ENCODE measurements at places on chromosomes 5 and 9. TPM values are rescaled to one million over a fixed set of nuclear protein-coding genes. Genes with fewer than 3 reads are reported as not detected.

FOXD4L6 gene
- total RNA-seq, result 0.13 TPM

KIF24 gene
- total RNA-seq, result 3.7 TPM

GRCh38 chr5:150516011-150516410 is 8.1 kb downstream of the NDST1 start:
- no peaks in the 10 kb centered on the region for H3K27me3 ChIP-seq
- no peaks in the 10 kb centered on the region for H3K36me3 ChIP-seq
- H3K4me1 ChIP-seq, result peaks cover 5% of the 10 kb centered on the region
- no peak overlapping the region for H3K4me3 ChIP-seq
- H3K27ac ChIP-seq, result no peak overlapping the region

- H3K4me3 ChIP-seq, result peak within 1 kb of the TSS; percentile 82
- H3K27ac ChIP-seq, result no peak within 1 kb of the TSS
- no peaks in the 10 kb centered on the region for H3K36me3 ChIP-seq
- H3K4me1 ChIP-seq, result no peaks in the 10 kb centered on the region
- peak; percentile 82 for DNase-seq
- no peaks in the 10 kb centered on the region for H3K27me3 ChIP-seq
Measured at GRCh38 chr5:138138949-138139780, at the start of gene NME5. TSS of gene NME5 (minus strand) at chr5:138139428. CDS start at chr5:138138780, 648 bp downstream.

GRCh38 chr5:136212252-136212721 is 19.3 kb upstream of the SMIM32 start:
- H3K4me3 ChIP-seq, result no peak overlapping the region
- H3K4me1 ChIP-seq, result no peaks in the 10 kb centered on the region
- H3K27ac ChIP-seq, result no peak overlapping the region
- peak; percentile 67 for DNase-seq

- no peaks in the 10 kb centered on the region for H3K4me1 ChIP-seq
- peaks cover 16% of the 10 kb centered on the region for H3K27me3 ChIP-seq
- no peak for DNase-seq
Measured at GRCh38 chr9:116151966-116152381, 1.6 kb upstream of the PAPPA start.

DNA sequence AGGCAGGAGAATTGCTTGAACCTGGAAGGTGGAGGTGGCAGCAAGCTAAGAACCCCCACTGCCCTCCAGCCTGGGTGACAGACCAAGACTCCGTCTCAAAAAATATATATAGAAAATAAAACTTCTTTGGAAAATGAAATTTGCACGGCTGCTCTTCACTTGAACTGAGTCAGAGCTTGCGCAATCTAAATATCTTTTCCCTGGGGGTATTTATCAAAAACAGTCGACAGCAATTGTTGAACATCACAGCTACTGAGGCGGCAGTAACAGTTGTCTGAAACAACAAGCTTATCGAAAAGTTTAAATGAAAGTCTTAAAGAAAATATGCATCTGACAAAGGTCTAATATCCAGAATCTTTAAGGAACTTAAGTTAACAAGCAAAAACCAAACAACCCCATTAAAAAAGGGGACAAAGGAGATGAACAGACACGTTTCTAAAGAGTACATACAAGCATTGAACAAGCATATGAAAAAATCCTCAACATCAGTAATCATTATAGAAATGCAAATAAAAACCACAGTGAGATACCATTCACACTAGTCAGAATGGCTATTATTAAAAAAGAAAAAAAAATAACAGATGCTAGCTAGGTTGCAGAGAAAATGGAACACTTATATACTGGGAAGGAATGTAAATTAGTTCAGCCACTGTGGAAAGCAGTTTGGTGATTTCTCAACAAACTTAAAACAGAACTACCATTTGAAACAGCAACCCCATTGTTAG is 153.6 kb upstream of the CDH9 start:
- 0 out of 2 replicates have a peak, but pooled peaks cover 6% of the 10 kb centered on the region for H3K36me3 ChIP-seq
- H3K27ac ChIP-seq, result no peak overlapping the region
- no peaks in the 10 kb centered on the region for H3K27me3 ChIP-seq
- DNase-seq, result no peak
- H3K4me3 ChIP-seq, result no peak overlapping the region

GRCh38 chr5:133844836-133845235 is 123.6 kb downstream of the C5orf15 start:
- DNase-seq, result peak; percentile 15
- no peak overlapping the region for H3K4me3 ChIP-seq
- H3K4me1 ChIP-seq, result no peaks in the 10 kb centered on the region
- H3K36me3 ChIP-seq, result no peaks in the 10 kb centered on the region
- H3K27ac ChIP-seq, result no peak overlapping the region

GRCh38 chr9:20242510-20243189 is 379.6 kb downstream of the MLLT3 start:
- H3K27ac ChIP-seq, result no peak overlapping the region
- H3K36me3 ChIP-seq, result no peaks in the 10 kb centered on the region
- H3K27me3 ChIP-seq, result no peaks in the 10 kb centered on the region
- H3K4me3 ChIP-seq, result no peak overlapping the region
- H3K4me1 ChIP-seq, result no peaks in the 10 kb centered on the region
- DNase-seq, result no peak
